ENCODE measurements at places on chromosomes 2 and 18. TPM values are rescaled to one million over a fixed set of nuclear protein-coding genes. Genes with fewer than 3 reads are reported as not detected.

The EDAR gene
- polyA plus RNA-seq: not detected

The AMER3 gene
- 19.2 TPM for polyA plus RNA-seq

The NT5C1B gene
- not detected for polyA plus RNA-seq

The INHBB gene
- polyA plus RNA-seq: 0.10 TPM

The ADD2 gene
- 52.5 TPM for polyA plus RNA-seq

The MTIF2 gene
- 15.1 TPM for polyA plus RNA-seq

The SLC5A7 gene
- polyA plus RNA-seq: not detected

The REG3A gene
- not detected for polyA plus RNA-seq

The HPCAL1 gene
- 63.4 TPM for polyA plus RNA-seq

The CYP20A1 gene
- 12.9 TPM for polyA plus RNA-seq

The PLCD4 gene
- polyA plus RNA-seq: 9.3 TPM

The CNTNAP5 gene
- polyA plus RNA-seq: 19.3 TPM

The SPOPL gene
- 16.4 TPM for polyA plus RNA-seq

The GLI2 gene
- polyA plus RNA-seq: 0.14 TPM

The SCYGR4 gene
- not detected for polyA plus RNA-seq

Measured in neural cell (in vitro differentiated cells).